GM03348 (cell line): ENCODE measurements at places on chromosomes 11 and 22.

DNA sequence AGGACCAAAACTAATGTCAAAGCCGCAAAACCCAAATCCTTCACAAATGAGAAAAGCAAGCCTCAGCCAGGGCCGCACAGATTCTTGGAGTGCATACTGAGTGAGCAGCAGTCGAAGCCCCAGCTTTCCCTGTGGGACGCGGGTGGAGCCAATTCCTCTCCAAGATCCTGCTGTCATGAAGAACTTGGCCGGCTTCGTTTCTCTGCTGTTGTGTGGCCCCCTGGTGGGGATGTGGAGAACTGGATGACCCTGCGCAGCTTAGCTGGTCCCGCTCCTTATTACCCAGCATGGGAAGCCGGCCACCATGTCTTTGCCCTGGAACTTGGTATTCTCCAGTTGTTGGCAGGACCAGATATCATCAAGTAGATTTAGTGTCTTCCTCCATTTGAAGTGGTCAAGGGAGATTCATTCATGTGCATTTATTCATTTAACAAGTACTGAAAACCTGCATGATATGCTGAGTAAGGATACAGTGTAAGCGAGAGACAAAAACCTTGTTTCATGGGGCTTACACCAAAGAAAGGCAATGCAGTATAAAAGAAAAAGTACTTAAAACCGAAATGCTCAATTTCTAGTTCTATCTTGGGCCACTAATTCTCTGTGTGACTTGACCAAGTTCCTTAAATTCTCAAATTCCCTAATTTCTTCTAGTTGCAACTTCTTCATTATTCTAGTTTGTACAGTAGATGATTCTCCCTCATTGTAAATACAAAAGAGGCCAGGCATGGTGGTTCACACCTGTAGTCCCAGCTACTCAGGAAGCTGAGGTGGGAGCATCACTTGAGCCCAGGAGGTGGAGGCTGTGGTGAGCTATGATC is 56.7 kb upstream of the CRTAM start:
- DNase-seq: peak; percentile 94

DNA sequence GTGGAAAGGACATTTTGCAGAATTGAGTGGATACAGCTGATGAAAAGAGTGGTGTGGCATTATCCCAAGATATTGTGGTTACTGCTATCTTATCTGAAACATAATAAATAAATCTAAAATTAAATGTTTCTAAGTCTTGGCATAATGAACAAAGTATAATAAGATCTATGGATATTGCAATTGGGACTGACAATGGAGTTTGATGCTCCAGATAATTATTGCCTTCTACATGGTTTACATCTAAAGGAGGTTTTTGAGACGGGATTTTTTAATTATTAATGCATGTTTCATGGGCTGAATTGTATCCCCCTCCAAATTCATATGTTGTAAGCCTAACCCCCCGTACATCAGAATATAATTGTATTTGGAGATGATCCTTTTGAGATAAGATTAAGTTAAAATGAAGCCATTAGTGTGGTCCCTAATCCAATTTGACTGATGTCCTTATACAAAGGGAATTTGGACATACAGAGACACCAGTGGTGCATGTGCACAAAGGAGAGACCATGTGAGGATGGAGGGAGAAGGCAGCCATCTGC is 198.5 kb downstream of the MSANTD4 start:
- DNase-seq: no peak

DNA sequence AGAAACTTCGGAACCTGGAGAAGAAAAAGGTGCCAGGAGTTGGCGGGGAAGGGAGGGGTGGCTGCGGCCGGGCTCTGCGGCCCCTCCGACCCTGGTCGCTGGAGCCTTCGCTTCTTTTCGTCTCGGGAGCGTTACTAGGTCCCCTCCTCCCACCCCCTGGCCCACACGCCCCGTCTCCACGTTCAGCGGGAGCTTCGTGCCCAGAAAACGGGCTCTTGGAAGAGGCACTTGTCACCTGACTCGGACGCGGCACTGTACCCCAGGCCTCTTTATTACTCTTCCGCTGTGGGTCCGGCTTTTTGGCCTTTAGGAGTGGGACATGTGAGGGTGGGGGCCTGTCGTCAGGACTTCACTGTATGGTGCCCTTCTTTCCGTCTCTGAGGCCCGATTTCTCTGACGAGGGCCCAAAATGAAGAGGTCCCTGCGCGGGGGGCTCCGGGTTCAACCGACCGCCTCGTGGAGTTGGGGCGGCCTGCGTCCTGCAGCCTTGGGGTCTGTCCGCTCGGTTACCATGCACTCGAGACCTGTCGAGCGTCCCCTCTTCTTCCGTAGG is 1.2 kb downstream of the CAPRIN1 start:
- DNase-seq: no peak

DNA sequence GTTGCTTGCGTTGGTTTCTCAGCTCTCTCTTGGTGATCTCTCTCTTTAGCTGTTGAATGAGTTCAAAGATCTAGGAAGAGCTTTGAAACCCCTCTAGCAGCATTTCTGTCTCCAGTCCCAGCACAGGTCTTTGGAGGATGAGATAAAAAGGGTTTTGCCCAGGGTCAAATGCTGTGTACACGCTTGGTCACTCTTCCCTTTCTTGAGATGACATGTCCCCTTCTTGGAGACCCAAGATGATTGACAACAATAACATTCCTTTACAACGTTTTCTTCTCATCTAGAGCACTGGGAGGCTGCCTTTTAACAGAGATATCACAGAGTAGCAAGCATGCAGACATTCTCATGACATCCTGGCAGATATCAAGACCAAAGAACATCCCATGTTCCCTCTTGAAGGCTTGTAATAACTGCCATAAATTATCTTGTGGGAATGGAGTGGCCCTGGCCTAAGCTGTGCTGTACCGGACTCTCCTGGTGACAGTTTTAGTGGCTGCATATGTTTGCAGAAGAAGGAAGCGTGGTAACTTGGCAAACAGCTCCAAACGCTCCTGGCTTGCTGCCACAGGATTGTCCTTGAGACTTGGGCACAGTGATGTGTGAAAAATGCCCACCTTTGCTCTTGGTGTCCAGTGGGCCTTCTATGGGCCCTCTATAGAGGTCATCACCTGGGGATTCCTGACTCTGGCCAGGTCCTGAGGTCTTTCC is 107.8 kb downstream of the PTPRJ start:
- no peak for DNase-seq

DNA sequence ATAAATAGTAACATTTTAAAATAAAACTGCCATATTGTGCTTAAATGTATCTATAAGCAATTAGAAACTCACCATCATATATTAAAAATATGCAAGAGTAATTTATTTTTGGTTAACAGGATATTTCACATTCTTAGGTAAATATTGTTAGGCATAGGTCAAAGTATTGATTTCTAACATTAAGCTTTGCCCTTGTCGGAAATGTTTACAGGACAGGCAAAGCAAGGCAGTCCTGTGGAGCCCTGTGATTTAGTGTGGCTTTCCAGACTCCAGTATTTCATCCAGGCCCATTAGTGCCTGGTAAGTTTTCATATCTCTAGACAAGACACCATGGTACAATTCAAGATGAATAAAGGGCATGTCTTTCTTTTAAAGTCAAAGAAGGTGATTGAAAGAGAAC is 114.9 kb upstream of the LARGE1 start:
- DNase-seq: no peak

DNA sequence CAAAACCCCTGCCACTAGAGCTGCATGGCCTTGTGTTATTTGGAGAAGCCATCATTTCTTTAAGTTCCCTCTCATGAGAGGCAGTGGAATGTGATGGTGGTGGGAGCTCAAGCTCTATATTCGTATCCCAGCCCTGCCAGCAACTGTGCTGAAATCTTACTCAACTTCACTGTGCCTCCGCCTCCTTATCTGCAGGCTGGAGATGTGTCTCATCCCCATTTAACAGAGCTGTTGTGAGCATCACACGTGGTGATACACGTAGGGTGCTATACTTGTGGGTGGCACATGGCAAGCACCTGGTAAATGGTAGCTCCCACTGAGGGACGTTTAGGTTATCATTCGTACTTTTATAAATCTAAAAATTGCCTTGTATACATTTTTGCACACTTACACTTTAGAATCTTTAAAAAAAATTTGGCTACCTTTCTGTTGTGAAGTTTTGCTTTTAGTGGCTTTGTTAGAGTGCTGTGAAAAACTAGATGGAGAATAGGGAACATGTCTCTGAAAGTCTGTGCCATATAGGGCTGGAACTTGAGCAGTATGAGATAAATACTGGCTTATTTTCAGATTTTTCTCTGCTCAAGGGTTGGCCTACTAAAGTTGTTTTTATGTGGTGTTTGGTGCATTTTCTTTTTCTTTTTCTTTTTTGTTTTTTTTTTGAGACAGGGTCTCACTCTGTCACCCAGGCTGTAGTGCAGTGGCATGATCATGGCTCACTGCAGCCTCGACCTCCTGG is 23.2 kb downstream of the TNRC6B start:
- DNase-seq: no peak

DNA sequence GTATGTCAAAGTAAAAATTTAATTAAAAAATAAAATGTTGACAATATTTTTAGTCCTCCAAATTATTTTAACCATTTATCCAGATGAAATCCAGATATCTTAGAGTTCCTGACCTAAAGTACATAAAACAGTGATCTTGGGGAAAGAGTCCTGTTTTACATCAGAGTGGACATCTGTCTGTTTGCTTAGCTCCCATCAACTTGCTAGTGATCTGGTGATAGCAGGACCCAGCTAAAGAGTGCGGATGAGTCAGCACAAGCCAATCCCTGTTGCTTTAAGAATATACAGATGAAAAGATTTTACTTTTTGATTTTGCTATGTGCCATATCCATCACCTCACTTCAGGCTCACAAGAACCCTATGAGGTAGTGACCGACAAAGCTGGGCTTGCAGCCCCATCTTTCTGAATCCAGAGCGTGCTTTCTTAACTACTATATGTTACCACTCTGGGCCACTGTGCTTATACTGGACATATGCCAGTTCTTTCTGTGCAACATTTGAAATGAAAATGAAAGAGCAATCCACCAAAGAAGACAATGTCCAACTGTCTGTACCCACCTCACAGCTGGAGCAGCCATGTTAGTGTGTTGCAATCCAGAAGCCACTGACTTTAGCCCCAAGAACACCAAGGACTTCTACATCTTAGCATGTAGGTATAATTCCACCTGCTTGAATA is 167.6 kb upstream of the SESN3 start:
- no peak for DNase-seq

DNA sequence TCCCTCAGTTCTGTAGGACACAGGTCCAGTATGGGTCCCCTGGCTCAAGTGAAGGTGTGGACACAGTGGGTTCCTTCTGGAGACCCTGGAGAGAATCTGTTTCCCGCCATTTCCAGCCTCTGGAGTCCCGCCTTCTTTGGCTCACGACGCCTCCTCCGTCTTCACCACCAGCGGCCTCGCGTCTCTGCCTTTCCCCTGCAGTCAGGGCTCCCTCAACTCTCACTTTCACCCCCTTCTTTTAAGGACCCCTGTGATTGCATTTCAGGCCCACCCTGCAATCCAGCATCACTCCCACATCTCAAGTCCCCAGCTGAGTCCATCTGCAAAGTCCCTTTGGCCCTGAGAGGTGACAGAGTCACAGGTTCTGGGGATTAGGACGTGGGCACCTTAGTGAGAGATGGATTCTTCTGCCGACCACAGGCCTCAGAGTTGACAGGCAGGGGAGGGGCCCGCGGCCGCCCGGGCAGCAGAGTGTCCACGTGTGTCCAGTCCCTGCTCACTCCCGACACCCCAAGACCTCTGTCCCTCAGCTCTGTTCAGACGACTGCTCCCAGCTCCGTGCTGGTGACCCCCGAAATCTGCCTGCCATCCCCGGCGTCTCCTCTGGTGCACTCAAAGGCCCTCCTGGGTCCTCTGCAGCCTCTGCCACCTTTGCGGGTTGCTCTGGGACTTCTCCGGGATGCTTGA is 36.9 kb upstream of the KRTAP5-7 start:
- DNase-seq: no peak

- no peak for DNase-seq
Measured at GRCh38 chr11:3205261-3206155, 13.1 kb downstream of the MRGPRG start.

DNA sequence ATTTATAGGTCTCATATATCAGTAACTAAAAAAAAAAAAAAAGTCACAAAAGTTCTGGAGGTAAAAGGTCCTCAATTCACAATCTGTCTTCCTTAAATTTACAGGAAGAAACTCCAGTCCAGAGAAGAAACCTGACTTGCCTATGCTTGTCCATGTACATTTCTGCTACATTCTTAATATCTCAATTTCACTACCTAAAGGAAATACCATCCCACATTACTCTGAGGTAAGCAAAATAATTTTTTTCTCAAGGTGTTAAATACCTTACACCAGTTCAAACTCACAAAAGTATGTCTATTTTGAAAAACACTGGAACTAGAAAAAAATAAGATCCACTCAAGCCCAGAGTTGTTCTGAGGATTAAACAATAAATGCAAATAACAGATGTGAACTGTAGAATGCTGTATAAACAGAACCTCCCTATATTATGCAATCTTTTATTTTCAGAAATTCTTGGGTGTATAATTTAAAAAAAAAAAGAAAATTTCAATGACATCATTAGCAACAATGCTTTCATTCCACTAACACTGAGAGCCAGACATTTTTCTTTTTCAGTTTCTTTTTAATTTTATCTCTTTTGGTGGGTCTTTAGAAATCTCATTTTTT is 49.9 kb upstream of the GDPD4 start:
- peak; percentile 42 for DNase-seq

GRCh38 chr22:19874307-19875060 is 19.8 kb upstream of the GNB1L start:
- no peak for DNase-seq

DNA sequence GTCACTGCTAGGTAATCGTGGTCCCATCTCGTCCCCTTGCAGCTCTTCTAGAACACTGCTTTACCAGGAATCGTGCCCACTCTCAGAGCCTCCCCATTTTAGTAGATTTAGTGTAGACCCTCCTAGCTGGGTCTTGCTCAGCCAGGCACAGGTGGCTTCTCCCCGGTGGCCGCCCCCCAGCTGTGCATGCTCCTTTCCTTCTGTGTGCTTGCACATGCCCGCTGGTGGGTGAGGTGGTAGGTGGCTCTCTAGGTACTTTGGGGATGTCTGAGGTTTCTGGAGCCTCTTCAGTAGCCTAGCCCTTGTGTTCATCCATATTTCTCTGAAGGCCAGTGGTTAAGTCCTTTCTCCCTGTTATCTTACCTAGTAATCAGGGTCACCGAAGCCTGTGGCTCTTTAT is 5.6 kb downstream of the TUB start:
- DNase-seq: no peak

DNA sequence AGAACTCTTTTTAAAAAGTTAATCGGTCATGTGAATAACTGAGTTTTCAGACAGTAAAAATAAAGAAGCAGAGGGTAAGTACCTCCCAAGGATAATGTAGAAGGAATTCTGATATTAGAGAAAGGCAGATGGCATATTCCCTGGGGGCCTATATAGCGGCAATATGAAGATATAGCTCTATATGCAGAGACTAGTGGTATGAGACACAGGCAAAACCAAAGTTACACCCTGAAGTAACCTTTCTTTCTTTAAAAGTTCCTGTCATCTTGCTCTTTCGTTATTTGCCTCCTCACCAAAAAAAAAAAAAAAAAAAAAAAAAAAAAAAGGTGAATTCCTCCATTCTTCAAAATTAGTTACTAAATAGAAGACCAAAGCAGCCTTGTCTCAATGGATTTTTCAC is 76.2 kb upstream of the ARHGAP32 start:
- DNase-seq: no peak

DNA sequence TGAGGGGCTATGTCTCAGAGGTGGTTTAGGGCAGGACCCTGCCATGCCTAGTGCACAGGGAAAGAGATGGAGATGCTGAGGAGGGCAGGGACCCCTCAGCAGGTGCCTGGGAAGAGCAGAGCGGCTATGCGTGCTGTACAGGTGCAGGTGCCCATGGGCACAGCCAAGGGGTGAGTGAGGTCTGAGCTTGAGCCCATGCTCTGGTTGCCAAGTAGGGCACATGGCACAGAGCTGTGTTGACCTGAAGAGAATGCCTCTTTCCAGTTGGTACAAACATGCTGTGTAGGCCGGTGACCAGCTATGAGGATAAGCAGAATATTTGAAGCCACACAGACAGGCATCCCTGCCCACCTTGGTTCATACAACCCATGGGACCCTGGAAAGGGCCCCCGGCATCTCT is 65.8 kb upstream of the NECTIN1 start:
- DNase-seq: no peak
